ENCODE measurements at places on chromosomes 7 and 10.
A peak's percentile ranks its signal among the peaks of the same experiment; 100 is the strongest.

DNA sequence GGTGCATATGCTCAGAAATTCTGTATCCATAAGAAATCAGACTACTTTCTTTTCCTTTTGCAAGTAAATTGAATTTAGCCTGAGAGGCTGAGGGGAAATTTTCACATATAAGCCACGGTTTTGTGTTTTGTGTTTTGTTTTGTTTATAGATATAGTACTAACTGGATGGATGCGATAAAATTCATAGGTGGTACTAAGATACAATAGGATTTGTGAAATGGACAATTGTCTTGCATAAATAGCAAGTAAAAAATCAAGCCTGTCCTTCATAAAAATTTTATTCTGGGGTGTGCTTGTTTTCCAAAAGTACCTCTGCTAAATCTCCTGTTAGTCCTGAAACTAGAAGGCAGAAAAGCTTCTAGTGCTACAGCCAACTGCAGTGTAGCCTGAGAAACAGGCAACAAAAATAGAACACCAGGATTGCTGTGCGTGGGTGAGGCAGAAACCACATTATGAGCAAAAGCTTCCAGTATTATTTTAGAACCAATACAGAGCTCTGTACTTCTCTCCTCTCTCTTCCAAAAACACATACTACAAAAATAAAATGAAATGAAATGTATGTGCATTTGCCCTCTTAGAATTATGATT lies 634 bp upstream of the HDAC9 start:
- peak; percentile 49 for DNase-seq

DNA sequence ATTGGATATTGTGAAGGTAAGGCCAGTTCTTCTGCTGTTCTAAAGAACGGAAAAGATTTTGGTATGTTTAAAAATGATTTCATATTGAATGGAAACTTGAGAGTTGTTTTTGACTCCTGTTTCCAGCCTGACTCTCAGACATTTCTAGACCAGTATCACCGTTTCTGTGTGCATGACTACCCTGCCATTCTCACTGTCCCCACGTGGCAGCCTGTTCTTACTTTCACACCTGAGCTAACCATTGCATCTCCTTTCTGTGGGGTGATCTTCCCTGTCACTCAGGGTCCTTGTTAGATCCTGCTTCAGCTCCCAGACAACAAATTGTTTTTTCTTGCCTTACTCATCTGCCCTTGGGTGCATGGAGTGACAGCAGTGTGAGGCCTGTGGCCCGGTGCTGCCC lies 38.9 kb downstream of the GLRX3 start:
- DNase-seq: no peak

GRCh38 chr10:52526251-52526823 lies 212.3 kb downstream of the DKK1 start:
- peak; percentile 71 for DNase-seq

DNA sequence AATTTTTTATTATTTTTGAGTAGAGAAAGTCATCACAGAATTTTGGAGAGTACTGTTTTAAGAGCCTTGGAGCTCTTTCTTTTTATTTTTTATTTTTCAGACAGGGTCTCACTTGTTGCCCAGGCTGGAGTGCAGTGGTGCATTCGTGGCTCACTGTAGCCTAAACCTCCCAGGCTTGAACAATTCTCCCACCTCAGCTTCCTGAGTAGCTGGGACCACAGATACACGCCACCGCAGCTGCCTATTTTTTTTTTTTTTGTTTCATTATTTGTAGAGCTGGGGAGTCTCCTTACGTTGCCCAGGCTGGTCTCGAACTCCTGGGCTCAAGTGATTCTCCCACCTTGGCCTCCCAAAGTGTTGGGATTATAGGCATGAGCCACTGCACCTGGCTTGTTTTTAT lies 10.6 kb downstream of the CPA4 start:
- no peak for DNase-seq
